CD14-positive monocyte (primary cell): ENCODE measurements at places on chromosomes 1 and 21.
A peak's percentile ranks its signal among the peaks of the same experiment; 100 is the strongest.

DNA sequence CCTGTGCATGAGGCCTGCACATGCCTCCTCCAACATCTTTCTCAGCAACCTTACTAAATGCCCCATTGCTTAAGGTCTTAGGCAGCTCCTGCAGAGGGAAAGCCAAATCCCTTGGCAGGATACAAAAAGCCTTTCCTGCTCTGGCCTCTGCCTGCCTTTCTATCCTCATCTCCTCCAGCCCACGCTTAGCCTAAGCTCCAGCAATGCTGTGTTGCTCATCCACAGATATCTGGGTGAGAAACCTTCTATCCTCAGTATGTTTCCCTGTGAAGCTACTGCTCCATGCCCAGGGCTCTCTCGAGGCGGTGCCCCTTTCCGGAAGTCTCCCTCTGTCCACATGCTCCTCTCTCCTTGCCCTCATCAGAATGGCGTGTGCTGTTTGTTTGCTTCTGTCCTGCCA lies 37.0 kb upstream of the CCSAP start:
- DNase-seq, result no peak

DNA sequence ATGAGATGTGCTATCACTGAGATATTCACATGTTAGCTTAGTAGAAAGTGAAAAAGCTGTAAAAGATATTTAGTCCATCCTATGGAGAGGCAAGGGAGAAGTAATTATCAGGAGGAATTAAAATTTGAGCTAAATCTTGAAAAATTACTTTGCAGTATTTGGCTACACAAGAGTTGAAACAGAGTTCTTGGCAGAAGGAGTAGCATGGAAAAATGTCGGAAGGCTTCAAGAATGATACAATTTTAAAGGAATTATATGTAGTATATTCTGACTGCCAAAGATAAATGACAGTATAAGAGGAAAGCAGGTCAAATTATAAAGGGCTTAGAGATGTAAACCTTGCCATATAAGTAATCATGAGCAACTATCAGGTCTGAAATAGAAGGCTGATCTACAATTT lies 518.9 kb downstream of the BRINP3 start:
- DNase-seq, result no peak

- DNase-seq, result no peak
These were observed 83.1 kb downstream of the FMN2 start for GRCh38 chr1:240174734-240175133.

DNA sequence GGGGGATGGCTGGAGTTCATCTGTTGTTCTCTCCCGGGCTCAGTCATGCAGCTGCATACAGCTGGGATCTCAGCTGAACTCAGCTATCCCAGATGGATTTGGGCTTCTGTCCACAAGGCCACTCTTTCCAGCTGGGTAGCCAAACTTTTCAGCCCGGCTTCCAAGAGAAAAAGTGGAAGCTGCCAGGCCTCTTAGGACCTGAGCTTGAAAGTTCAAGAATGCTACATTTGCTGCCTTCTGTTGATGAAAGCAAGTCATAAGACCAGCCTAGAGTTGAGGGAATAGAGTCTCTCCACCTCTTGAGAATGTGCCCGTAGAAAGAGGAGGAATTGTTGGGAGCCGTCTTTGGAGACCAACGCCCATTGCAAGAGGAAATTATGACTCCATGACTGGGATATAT lies 95.3 kb downstream of the C1orf21 start:
- DNase-seq, result no peak

DNA sequence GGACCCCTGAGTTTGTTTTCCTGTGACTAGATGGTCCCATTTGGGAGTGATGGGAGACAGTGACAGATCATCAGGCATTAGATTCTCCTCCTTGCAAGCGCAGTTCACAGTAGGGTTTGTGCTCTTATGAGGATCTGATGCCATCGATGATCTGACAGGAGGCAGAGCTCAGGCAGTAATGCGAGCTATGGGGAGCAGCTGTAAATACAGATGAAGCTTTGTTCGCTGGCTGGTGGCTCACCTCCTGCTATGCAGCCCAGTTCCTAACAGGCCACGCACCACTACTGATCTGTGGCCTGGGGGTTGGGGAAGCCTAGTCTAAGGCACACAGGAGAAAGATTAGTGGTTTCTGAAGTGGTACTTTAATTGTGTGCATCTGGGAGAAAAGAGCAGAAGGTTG lies 7.1 kb upstream of the PLPP3 start:
- no peak for DNase-seq

- no peak for DNase-seq
These were observed 286.3 kb upstream of the LYPLAL1 start for GRCh38 chr1:218887141-218887925.

DNA sequence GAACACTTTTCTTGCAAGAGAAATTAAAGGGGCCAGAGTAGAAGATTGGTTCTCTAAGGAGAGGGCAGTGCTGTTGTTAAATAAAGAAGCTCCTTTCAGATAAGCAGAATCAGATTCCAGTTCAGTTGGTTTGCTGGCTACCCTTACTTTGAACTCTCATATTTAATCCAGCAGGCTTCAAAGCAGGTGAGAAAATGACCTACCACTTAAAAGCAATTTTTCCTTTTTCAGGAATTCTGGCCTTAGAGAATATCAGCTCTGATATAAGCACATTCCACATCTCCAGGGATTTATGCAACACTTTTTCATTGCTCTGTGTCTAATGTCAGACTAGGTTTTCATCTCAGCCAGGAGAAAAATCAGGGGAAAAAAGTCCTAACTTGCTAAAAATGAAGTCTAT lies 28.7 kb downstream of the WNT2B start:
- no peak for DNase-seq

DNA sequence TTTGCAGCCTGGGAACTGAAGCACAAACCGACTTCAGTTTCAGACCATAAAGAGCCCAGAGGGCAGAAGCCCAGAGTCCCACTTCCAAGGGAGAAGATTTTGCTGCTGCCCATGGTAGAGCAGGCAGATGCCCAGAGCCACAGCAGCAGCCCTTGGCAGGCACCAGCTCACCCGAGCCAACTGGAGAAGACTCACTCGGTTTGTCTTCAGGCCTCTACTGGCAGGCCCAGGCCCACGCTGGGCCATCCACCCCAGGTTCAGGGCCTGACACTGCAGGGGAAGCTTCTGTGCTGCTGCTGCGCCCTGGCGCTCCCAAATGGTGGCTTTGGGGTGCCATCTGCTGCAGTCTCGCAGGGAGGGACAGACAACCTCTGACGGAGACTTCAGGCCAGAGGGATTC lies 33.3 kb downstream of the SLC66A1 start:
- no peak for DNase-seq

DNA sequence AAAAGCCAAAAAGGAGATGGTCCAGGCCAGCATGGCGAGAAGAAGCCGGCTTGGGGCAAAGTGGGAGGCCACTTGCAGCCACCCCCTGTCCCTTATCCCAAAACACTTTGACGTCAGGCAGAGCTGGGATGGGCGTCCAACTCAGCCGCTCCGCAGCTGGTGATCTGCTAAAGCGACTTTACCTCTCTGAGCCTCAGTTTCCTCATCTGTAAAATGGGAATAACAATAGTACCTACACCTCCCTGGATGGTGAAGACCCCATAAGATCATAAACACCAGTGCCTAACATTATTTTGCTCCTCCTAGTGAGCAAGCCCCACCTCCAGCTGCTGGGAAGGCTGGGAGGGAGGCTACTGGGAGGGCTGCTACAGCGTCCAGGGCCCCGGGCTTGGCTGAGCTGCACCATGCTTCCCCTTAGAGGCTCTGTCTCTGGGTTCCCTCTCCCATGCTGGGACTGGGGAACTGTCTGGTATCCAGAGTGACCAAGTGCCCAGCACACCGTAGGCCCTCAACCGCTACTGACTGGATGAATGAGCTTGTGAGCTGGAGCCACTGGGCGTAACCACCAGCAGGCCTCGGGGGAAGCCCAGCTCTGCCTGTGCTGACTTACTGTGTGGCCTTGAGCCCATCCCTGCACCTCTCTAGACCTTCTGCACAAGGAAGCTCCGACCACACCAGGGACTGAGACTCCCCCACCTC lies 18.3 kb downstream of the IFFO2 start:
- no peak for DNase-seq

GRCh38 chr1:4108758-4109627 lies 208.9 kb upstream of the C1orf174 start:
- no peak for DNase-seq

GRCh38 chr1:4969556-4970129 lies 315.2 kb downstream of the AJAP1 start:
- no peak for DNase-seq

DNA sequence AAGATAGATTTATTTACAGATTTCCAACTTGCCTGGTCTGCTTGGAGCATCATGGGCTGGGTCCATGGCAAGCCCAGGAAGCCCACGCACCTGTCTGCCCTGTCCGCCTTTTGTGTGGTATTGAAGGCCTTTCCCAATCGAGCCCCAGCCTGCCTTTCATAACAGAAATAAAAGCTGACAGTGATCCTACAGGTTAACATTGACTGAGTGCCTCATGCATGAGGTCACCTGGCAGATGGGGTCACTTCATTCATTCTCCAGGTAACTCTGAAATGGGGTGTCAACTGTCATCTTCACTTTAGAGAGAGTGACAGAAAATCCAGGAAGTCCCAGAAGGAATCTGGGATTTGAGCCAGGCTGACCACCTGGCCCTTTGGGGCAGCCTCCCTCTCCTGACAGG lies 36.3 kb upstream of the CASZ1 start:
- DNase-seq, result no peak

- no peak for DNase-seq
These were observed 185.5 kb downstream of the ZC3H11B start for GRCh38 chr1:219427403-219427802.

DNA sequence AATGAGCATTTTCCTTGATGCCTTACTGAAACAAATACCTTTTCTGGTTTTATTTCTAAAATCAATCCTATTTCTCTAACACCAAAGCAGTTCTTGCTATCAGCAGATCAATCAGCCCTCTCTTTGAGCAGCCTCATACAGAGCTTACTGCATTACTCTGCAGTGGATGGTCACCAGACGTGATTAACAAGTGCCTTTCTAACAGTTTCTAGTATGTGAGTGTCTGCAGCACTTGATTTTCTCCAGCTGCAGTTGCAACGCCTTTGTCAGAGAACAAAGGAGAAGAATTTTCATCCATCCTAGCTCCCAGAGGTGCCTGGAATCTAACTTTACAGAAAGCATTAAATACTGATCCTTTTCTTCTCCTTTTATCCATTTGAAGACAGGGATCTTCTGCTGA lies 177.3 kb upstream of the SGIP1 start:
- DNase-seq, result no peak

DNA sequence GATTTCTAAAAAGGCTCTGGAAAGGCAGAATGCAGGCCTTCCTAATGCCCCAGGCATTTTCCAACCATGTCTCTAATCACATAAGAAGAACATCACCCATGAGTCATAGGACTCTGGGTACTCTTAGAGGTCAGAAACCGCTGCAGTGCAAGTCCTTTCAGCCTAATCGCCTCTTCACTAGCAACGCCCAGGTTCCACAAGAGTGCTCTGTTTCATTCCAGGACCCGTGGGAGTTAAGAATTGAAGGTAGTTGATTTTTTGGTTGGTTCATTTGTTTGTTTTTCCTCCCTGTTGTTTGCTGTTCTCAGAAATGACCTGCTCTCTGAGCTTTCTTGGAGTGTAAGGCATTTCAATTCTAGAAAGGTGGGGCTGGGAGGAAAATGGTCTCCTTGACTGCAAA lies 123.2 kb downstream of the NR5A2 start:
- DNase-seq, result no peak

DNA sequence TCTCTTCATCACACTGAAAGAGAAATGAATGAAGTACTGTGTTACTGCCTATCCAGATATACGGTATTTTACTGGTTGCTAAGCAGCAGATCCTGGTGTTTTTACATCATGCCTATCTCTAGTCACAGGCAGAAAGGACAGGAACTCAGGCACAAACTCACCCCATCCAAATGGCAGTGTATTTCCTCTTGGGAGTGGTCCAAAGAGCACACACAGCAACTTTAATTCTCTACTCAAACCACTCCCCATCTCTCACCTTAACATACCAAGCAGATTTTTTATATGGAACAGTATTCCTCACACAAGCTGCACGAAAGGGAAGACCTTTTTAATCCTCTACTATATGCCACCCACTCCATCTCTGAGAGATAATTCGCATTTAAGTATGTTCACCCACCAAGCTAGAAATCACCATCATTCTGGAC lies 27.3 kb downstream of the EIF4G3 start:
- DNase-seq, result no peak

DNA sequence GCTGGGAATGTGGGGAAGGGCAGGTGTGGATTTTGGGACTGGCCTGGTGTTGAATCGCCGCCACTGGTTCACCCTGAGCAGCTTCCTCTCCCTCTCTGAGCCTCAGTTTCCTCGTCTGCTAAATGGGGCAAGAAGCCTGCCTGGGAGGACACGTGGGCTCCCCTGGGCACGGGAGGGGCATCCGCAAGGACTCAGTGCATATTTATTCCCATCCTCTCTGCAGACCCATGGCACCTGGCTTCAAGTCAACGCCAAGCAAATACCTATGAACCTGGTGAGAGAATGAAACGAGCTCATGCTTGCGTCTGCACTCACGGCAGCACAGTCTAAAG lies 234.4 kb downstream of the PTPRU start:
- DNase-seq, result no peak

GRCh38 chr1:15055736-15056415 lies 97.7 kb upstream of the TMEM51 start:
- no peak for DNase-seq

GRCh38 chr21:42681296-42682206 lies 28.1 kb downstream of the PDE9A start:
- no peak for DNase-seq

DNA sequence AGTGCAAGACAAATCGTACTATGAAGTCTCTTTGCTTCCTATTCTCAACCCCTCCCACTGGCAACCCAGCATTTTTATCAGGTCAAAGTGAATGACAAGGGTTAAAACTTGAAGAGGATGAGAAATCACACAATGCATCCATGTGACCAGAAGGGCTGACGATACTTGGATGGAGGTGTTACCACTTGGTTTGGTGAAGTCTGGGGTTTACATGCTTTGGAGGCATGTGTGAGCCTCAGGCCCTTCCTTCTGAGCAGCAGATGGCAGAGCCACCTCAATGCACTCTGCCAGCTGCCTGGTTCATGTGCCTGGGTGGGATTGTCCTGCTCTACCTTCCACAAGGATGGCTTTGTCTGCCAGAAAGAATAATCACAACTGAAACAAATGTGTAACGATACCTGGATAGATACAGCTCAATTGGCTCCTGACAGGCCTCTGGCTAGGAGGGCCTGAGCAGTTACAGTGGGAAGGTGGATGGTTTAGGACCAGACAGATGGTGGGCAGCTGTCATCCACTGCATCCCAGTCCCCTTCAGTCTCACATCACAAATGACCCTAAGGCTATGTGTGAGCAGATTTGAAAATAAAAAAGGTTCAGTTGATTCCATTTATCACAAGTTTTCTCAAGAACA lies 51.5 kb upstream of the CNIH3 start:
- peak; percentile 30 for DNase-seq
